ENCODE measurements at places on chromosomes 7 and 10.

GRCh38 chr10:30811276-30812017, 181.9 kb upstream of the LYZL2 start:
- DNase-seq: no peak

- no peak for DNase-seq
Measured at GRCh38 chr7:35263396-35263795, 9.5 kb upstream of the TBX20 start.

- DNase-seq: no peak
Measured at GRCh38 chr10:72316386-72316700, 38.4 kb downstream of the DNAJB12 start.

- DNase-seq: peak; percentile 13
Measured at GRCh38 chr10:86757113-86757972, 924 bp downstream of the BMPR1A start.

- no peak for DNase-seq
Measured at GRCh38 chr10:103512591-103513379, 19.3 kb downstream of the NEURL1 start.

DNA sequence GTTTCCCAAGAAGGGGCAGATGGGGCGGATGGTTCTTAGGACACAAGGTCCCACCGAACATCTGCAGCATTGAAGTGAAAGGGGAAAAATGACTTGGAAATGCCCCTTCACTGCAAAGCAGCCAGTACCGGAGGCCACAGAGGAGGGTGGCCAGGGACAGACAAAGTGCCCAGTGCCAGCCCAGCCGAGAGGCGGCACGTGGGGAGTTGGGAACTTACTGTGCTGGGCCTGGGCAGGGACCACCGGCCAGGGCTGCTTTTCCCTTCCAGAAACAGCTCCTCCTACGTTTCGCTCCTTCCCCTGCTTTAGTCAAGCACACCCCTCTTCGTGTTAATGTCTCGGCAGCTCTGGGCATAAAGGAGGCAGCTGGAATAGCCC, 129.2 kb downstream of the TNS3 start:
- no peak for DNase-seq
